Caudate nucleus (tissue), 63 donors: ENCODE measurements at places on chromosomes 1 and 21.

- DNase-seq: no peak
Measured at GRCh38 chr1:179881642-179882252, 338 bp upstream of the TOR1AIP1 start.

- no peak for DNase-seq
Measured at GRCh38 chr1:160308451-160309184, 23.7 kb upstream of the PEX19 start.

DNA sequence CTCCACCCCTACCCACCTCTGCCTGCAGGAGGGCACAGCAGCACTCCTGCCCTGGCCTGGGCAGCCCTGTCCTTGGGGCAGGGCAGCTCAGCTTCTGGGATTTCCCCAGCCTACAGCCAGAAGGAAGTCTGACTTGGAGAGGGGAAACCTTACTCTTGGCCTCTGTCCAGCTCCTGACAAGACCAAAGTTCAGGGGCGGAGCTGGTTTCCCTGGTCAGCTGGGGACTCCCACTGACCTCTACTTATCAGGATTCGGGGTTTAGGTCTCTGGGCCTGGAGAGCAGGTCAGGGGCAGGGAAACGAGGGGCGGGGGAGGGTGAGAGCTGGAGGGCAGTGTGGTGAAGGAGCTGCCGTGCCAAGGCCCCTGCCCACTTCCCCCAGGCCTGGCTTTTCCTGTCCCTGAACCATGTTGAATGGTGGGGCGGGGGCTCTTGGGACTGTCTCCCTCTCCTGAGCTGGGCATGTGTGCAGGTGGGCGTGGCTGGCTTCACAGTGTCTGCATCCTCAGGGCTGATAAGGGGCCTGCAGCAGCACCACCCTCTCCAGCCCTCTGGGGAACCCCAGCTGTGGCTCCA lies 16.8 kb upstream of the ETV3 start:
- no peak for DNase-seq

- peak; percentile 25 for DNase-seq
Measured at GRCh38 chr1:212606395-212607205, 2.0 kb upstream of the ATF3 start.

- DNase-seq: no peak
Measured at GRCh38 chr1:22264464-22265341, 121.8 kb upstream of the WNT4 start.

DNA sequence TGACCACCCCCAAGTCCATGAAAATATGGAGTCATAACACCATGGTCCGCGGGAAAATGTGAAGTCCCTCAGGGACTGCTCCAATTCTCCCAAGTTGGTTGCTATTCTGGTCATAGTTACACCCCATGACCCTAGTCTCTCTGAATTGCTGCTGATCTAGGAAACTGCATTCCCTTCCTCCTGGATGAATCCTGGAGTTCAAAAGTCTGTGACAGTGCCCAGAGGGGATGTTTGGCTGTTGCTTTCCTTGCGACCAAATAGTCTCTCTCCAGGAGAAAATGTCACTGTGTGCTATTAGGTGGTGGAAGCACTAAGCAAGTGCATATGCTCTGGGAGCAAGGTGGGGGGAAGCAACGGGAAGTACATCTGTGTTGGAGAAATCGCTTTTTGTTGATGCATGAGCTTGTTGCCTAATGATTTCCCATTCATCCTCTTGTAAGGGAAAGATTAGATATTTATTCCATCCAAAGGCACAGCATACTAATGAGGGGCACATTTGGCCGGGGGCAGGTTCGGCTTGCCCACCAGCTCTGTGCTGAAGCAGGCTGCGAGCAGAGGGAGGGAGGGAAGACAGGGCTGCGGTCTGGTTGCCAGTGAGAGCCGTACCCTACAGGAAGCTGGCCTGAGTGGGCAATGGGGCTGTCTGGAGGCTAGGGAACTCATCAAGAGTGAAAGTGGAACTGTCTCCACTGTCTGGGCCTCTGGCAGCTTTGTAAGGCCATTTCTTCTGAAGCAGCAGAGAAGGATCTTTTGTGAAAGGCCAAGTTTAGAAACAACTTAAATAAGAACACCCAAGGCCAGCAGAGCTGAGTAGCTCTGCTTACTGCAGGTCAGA lies 27.2 kb downstream of the SYT6 start:
- DNase-seq: no peak

- DNase-seq: no peak
Measured at GRCh38 chr1:198177546-198177945, 20.7 kb downstream of the NEK7 start.

DNA sequence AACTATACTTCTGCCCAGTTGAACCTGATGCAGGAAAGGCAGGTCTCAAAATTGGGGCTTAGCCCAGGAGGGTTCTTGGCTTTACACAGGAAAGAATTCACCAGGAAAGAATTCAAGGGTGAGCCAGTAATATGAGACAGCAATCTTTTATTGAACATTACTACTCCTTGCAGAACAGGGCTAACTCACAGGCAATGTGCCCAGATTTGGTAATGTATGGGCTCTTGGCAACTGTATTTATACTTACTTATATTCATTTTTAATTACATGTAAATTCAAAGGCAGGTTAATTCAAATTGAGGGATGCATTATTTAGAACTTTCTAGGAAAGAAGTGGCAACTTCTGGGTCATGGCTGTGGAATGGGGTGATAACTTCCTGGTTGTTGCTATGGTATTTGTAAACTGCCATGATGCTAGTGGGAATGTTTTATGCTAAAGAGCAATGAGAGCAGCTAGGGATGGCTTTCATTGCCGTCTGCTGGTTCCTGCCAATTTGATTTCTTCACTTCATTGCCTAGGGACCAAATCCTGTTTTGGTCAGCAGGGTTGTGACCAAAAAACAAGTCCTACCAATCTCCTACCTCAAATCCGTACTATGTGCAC lies 107.5 kb downstream of the CHRM3 start:
- no peak for DNase-seq
